ENCODE measurements at places on chromosomes 13 and 19.
A peak's percentile ranks its signal among the peaks of the same experiment; 100 is the strongest.

DNA sequence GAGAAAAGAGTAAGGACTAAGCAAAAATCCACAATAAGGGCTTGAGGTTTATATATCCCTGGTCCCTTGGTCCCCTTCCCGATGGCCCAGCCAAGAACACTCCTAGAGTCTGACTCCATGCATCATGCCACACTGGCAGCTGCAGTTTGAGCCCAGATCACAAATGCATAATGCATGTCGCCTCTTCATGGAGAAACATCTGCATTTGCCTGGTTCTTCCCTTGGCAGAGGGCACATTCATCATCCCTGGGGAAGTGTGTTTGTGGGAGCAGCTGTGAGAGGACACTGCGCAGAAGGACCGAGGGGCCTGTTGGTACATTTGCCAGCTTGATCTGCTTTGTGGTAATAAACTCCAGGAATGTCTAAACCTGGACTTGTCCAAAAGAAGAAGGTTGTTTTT is 731.8 kb downstream of the FGF9 start:
- DNase-seq = no peak

DNA sequence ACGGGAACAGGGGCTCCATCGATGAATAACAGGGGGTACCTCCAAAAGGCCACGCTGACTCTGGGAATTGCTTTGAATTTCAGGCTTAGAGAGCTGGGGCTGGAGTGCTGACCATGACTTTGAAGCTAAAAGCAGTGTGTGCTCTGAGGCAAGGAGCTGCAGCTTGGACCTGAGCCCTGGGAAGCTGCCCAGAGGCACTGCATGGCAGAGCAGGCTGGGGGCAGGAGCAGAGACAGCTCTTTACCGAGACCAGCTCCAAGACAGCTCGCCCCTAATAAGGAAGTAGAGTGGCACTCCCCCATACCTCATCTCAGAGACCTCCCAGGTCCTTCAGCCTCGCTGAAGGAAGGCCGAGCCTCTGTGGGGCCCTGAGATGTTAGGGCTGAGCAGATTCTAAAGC is 200.2 kb downstream of the COL4A1 start:
- DNase-seq = no peak

DNA sequence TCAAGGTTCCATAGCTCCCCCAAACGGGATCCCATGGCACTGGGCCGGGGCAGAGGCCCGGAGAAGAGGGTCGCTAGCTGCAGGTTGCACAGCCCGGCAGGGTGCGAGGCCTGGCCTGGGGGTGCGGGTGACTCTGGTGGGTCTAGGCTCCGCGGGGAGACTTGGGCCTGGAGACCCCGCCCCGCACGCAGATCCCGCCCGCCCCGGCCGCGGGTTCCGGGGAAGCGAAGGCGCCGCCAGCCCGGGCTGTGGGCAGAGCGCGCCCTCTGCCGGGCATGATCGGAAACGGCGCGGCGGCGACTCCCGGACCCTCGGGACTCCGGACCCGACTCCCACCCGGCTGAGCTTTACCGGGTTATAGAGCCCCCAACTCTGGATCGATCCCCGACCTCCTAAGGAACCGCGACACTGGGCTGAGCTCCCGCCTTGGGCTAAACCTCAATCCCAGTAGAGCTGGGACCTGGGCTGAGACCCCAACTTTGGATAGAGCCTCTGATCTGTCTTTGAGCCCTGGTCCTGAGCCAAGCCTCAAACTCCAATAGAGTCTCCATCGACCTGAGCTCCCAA is 3.1 kb upstream of the TNFAIP8L1 start:
- DNase-seq = no peak

DNA sequence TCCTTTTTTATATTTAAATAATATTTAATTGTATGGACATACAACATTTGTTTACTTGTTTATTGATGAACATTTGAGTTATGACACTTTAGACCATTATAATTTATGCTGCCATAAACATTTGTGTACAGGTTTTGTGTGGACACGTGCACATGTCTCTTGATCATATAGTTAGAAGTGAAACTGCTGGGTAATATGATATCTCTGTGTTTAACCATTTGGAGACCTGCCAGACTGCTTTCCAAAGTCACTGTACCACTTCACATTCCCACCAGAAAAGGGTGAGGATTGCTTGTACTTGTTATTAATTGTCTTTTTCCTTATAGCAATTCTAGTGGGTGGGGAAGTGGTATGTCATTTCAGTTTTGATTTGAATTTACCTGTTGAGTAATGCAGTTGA is 145.6 kb upstream of the KLHL1 start:
- peak; percentile 57 for DNase-seq

- DNase-seq = no peak
Measured at GRCh38 chr13:80548915-80549314, 208.0 kb upstream of the SPRY2 start.

DNA sequence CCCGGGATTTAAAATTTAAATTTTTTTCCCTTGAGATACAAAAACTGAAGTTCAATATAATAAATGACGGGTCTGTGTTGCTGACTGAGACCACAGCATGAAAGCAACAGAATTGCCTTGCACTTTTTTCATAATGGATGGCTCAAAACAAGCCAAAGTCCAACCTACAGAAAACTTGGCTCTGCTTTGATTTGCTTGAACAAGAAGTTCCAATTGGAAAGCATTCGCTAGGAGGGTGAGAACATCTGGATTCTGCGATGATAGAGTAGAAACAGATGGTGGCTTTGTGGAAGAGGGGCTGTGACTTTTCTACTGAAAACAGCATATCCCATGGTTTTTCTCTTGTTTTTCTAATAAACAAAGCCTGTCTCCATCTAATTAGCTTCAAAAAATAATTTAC is 46.4 kb downstream of the THSD1 start:
- no peak for DNase-seq

DNA sequence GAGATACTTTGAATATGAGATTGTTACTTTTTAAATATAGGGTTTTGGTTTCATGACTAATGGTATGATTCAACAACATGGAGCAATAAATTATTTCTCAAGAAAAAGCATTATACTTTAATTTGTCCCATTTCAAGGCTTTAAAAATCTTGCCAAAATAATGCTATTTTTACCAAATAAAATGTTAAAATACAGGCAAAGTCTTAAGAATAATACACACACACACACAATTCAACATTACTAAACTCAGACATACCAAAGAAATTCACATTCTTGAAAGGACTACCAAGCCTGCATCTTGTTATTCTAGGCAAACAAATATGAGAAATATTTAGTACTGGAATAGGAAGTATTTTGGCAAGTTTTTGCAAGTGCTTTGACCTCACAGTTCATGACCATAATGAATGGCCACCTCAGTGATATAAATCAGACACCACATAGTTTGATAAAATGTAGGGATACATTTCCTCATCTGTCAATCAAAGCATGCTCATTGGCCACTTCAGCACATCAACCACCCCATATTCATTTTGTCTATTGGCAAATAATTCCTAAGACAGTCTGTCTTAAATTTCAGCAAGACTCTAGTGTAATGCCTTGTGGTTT is 107.2 kb downstream of the NALCN start:
- no peak for DNase-seq

DNA sequence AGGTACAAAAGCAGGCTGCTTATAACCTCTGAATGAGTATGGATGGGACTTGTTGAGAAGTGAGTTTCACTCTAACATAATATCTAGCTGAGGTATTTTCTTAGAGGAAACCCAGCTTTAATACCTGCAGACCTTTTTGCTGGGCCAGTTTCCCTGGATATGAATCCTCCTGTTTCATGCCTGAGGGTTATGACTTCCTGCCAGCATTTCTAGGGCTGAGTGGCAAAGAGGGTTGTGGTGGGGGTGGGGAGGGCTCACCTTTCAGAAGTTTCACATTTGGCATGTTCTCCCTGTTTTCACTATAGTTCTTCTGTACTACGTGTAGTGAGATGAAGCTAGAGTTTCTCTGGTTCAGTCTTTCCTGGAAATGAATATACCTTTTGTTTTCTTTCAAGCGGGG is 73.7 kb downstream of the LACC1 start:
- no peak for DNase-seq

DNA sequence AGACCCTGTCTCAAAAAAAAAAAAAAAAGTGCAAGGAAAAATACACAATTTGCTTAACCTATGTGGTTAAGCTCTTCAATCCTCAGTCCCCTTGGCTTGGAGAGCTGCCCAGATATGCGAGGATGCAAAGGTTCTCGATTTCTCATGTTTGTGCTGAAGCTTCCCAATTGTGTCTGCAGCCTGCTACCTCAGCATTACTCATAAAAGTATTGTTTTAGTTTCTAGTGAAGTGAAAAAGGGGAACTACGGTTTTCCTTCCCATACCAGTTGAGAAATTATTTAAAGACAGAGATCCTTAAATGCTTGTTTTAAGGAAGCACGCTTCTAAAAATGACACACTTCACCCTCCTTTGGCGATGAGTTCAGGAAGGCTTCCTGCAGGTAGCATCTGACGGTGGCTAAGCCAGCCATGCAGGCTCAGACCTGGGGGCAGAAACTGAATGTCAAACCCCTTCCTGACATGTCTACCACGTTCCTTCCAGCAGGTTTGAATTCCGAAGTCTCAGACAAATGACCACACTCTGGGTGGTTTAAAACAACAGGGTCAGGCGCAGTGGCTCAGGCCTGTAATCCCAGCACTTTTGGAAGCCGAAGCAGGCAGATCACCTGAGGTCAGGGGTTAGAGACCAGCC is 47.9 kb downstream of the RUBCNL start:
- DNase-seq = no peak

- no peak for DNase-seq
Measured at GRCh38 chr13:48595431-48596429, 58.0 kb upstream of the CYSLTR2 start.

DNA sequence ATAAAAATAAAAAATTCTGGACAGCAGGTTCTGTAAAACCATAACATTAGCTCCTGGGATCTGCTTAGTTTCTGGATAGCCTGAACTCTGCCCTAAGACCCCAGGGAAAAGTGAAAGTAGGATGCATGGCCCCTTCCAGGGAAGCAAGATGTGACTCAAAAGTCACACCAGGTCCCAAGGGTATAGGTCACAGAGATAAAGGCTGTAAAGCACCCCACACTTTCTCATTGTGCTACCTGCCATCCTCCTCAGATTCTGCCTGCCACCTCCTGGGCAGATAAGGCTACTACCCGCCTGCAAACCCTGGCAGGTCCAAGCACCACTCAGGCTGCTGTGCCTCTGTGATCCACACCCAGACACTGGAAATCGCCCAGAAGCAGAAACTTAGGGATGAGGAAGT is 20.6 kb downstream of the FFAR2 start:
- DNase-seq = no peak

Data from NCI-H2029 treated with DMSO at 0.1 percent for 48 hours (cell line).